ENCODE measurements at places on chromosomes 4 and X.

- DNase-seq, result no peak
Observed at GRCh38 chr4:160825644-160826338, 1338.0 kb downstream of the FSTL5 start.

DNA sequence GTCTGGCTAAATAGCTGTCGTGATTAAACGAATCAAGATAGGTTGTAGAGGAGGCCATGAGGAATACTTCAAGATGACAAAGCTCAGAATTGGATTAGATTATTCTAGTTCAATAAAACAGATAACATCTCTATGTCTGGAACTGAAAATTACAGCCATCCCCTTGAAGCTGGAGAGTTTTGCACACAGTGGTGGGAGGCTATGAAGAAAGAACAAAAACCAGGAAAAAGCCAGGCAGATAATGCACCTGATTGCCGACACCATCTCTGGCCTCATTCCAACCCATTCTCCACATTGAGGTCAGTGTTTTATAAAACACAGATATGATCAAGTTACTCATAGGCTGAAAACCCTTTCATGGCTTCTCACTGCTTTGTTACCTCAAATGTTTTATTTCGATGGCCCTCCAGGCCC is 188.3 kb downstream of the RASL11B start:
- peak; percentile 9 for DNase-seq

GRCh38 chr4:70996018-70996360 is 2.5 kb downstream of the DCK start:
- no peak for DNase-seq

DNA sequence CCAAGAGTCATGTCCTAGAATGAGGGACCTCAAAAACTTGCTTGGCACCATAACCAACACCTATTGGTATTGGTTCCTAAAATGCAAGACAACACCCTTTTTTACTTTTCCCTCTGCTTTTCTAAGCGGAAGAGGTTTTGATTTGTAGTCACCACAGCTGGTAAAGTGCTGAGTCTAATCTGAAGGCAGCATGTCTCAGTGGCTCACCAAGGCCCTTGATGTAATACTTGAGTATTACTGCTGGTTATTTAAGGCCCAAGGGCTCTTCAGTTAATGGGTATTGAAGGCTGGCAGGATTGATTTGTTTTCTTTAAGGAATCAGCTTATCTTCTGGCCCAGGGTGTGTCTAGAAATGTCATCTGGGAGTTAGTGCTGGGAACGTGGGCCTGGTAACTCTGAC is 735.1 kb downstream of the GLUD2 start:
- DNase-seq, result no peak

- no peak for DNase-seq
Observed at GRCh38 chrX:40402831-40403533, 177.8 kb upstream of the ATP6AP2 start.

- DNase-seq, result peak; percentile 17
Observed at GRCh38 chr4:118918388-118918787, 29.7 kb downstream of the SYNPO2 start.

DNA sequence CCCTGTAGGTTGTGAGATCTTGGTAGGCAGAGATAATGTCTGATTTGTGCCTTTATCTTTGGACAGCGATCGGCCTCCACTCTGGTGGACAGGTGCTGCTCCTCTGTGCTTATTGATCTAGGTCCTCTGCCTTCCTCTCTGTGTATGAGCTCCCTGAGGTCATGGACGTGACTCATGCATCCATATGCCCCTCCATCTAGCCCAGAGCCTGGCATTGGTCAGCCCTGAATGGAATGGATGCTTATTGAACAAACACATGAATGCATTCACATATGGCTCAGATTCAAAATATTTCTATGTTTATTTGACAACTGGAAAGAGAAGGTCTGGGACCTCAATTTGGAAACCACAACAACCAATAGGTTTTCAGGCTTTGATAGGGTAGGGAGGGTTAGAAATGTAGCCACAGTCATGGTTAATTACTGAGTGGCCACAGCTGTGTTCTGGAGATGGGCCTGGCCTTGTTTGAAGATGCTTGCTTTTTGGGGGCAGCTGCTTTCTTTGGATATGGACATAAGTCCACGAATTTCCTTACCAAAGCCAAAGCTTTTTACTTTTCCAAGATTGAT is 76.2 kb downstream of the SEL1L3 start:
- DNase-seq, result no peak

GRCh38 chr4:185235119-185235842 is 25.9 kb downstream of the SNX25 start:
- DNase-seq, result no peak

- DNase-seq, result peak; percentile 89
Observed at GRCh38 chr4:52925531-52925968, 63.4 kb downstream of the RASL11B start.

- no peak for DNase-seq
Observed at GRCh38 chrX:82589410-82589809, 918.7 kb upstream of the POU3F4 start.

DNA sequence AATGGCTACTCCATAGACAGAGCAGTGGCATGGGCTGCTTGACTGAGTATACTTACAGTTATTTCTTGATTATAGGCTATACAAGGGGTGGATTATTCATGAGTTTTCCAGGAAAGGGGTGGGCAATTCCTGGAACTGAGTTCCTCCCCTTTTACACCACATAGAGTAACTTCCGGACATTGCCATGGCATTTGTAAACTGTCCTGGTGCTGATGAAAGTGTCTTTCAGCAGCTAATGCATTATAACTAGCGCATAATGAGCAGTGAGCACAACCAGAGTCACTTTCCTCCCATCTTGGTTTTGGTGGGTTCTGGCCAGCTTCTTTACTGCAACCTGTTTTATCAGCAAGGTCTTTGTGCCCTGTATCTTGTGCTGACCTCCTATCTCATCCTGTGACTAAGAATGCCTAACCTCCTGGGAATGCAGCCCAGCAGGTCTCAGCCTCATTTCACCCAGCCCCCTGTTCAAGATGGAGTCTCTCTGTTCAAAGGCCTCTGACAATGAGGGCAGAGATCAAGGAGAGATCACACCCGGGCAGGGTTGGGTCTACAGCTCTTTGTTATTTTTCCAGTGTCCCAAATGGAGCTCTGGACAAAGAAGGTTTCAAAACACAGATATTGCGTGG is 468.4 kb upstream of the PRKX start:
- DNase-seq, result no peak

GRCh38 chrX:123013141-123013540 is 170.9 kb upstream of the GRIA3 start:
- no peak for DNase-seq

DNA sequence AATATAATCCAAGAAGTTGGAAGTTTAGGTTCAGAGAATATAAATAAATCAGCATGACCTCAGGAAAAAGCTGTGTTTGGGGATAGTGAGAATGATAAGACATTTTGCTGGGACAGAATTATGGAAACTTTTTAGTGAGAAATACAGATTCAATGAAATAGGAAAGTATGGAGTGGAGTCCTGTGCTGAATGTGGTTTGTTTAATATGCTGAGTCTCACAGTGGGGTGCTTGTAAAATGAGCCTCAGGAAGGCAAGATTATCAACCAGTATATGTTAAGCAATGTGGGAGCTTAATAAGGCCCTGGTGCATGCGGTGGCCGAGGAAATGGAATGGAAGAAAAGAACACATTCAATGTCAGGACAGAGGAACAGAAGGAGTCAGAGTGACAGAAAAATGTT is 1554.7 kb upstream of the TENM3 start:
- DNase-seq, result peak; percentile 3

All from NCI-H69 (cell line).